ENCODE measurements at places on chromosomes 3 and 15.

DNA sequence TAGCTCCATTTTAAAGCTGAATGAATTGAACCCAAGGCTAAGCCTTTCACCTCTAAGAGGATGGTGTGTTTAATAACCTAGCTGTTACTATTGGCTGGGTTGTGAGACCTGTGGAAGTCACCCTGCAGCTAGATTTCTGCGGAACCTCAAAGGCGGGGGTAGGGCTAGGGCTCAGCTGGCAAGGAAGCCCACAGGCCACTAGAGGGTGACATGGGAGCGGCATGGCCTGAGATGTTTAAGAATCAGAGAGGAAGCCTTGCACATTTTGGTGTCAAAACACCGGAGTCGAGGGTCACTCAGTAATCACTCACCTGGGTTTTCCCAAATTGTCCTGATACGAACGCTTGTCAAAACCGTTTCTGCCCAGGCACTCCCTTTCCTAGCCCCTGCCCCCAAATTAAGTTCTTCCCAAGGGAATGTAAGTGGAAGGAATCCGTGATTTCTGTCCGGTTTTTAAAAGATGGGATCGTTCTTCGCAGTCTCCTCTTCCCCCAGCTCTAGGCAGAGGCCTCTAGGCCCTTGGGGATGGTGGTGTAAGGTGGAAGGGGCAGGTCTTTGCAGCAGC is 3.8 kb upstream of the ACAD9 start:
- DNase-seq, result peak; percentile 69

GRCh38 chr15:50353251-50353974 is 1.6 kb downstream of the GABPB1 start:
- no peak for DNase-seq

DNA sequence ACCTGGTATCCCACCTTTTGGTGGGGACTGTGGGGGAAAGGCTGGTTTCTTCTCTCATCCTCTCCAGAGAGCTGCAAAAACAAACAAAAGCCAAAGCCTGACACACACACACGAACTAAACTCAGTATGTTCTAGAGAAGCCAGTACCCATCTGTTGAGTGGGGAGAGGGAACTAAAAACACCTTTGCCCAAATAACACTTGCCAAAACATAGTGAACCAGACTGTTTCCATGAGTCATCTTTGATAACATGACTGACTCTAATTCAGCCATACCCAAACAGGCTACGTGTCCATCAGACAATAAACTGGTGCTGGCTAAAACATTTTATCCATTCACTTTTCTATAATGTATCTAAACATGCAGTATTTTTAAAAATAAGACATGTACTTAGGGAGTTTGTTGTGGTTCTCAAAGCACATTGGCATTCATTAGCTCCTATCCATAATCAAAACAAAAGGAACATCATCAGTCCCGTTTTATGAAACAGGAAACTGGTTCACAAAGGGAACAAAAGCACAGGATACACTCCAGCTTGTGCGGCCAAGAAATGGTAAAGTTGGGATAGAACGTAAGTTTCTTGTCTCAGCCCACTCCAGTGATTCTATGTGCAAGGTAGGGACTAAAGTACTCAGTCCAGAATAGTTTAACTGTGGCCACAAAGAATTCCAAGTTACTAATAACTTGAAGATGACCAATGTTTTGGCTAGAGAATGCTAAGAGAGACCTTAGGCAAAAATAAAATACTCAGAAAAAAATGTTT is 16.1 kb downstream of the LYSMD2 start:
- no peak for DNase-seq

DNA sequence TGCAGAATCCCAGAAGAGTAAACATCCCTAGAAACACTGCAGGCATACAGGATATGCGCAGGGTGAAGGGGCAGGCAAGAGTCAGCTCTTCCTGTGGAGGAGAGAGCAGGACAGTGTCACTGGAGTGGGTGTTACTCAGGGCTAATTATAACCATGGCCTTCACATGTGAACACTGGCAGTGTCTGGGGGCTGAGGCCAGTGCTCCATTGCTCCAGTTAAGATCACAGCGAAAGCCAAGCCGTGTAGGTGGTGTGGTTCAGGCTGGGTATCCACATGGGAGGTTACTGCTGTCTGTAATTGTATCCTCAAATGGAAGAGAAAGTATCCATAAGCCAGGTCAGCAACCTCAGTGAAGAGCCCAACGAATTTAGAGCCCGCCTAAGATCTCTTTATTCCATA is 84.6 kb downstream of the MESD start:
- no peak for DNase-seq

- no peak for DNase-seq
These were observed 220.7 kb upstream of the DNAJC19 start for GRCh38 chr3:181210275-181210674.

DNA sequence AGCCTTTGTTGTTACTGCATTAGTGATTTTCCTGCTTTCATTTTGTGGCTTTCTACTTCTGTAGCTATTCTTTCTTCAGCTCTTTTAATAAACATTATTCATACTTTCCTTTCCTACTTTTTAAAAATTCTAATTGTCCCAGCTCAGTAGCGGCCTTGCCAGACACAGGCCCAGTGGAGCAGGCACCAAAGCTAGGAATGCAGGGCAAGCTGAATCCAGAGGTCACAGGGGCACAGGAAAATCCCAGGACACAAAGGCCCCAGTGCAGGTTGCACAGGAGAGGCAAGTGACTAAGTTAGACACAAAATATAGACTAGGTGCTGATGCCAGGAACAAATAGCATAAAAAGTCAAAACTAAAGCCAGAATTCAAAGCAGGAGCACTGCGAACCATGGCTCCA is 49.0 kb upstream of the CCDC80 start:
- DNase-seq, result no peak

DNA sequence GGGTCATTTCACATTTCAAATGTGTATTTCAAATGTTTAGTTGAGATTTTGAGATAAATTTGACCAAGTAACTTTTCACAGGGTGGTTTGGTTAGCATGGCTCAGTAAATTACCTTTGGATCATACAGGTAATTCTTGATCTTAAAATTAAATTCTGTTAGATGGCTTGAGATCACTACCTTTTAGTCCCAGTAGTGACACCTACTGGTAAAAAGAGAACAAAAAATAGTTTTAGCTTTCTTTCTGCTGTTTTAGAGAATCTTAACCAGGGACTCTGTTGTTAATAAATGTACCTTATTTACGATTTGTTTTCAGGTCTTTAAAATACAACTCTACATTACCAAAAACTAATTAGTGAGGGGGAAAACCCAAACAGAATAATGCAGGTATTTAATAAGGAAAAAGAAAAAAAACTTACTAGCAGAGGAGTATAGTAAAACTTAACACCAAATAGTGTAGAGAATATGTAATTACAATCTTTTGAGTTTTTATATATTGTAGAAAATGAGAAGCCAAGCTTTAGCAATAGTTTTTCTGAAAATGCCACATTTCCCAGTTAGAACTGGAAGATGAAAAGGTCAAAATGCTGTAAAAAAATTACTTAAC is 620.3 kb upstream of the AGTR1 start:
- DNase-seq, result no peak

DNA sequence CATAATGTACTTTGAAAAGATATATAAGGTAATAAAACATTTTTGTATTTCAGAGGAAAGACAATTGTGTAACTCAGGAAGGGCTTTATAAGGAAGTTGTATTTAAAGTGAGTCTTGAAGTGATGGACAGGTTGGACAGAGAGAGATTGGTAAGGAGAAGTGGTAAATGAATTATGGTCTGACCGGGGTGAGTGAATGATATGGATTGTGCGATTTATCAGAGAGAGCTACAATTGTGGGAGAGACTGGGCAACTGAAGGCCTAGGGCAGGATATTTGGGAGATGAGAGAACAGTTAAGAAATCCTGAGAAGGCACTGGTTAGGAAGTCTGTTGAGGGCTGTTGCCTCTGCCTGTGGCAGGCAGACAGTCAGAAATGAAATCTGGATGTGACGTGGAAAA is 14.8 kb downstream of the IL1RAP start:
- no peak for DNase-seq

GRCh38 chr3:184233127-184233843 is 3.9 kb downstream of the VWA5B2 start:
- no peak for DNase-seq

DNA sequence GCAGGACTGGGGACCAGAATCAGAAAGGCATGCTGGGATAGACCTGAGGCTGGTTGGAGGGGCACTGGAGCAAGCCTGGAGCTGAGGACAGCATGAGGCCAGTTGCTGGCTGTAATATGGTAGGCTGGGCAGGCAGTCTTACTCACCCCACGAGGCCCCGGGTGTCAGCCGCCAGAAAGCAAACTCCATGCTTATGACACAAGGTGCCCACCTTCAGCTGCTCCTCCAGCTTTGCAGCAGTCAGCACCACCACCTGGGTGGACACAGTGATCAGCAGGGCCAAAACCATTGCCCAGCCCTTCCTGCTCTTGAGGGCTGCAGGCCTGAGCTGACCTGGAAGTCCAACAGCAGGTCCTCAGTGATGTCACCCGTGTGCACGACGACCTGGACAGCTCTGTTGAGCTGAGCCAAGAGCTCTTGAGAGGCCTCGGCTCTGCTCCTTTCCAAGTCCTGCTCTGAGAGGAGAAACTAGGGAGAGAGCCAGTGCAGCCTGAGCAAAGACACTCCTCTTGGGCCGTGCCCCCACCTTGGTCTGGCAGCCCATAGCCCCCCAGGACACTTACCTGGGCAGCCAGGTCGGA is 747 bp downstream of the UBA7 start:
- DNase-seq, result no peak

- DNase-seq, result no peak
These were observed 252.8 kb upstream of the CNTN6 start for GRCh38 chr3:839981-840380.

DNA sequence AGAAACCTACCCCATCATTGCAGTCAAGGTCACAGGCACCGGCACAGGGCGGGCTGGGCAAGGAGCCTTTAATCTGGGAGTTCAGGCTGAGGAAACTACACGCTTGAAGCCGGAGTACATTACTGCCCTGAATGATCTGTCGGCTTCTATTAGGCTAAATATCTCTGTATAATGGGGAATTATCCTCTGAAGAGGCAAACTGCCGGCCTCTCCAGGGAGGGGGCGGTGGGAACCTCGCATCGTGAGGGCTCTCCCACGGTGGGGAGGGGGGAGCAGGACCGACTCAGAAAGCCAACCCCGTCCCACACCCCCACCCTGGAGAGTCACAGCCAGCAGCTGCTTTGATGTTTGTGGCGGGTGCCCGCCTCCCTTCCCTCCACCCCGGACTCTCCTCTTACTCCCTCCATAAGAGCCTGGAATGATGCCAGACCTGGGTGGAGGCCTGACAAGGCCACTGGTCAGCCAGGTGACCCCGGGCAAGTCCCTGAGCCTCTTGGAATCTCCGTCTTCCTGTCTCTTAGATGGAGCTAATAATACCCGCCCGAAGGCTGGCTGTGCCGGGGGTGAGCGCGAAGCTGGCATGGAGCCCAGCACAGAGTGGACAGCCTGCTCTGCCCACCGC is 63.4 kb upstream of the LINGO1 start:
- no peak for DNase-seq

GRCh38 chr3:54120657-54121413 is 1.5 kb upstream of the CACNA2D3 start:
- no peak for DNase-seq

Data from activated naive CD4-positive, alpha-beta T cell treated with anti-CD3 and anti-CD28 coated beads, Interleukin-2, amount 50 U/mL, for 72 hours (primary cell).